ENCODE measurements at places on chromosomes 6 and 20.

- no peak for DNase-seq
Measured at GRCh38 chr6:25105070-25105925, 169.5 kb upstream of the RIPOR2 start.

DNA sequence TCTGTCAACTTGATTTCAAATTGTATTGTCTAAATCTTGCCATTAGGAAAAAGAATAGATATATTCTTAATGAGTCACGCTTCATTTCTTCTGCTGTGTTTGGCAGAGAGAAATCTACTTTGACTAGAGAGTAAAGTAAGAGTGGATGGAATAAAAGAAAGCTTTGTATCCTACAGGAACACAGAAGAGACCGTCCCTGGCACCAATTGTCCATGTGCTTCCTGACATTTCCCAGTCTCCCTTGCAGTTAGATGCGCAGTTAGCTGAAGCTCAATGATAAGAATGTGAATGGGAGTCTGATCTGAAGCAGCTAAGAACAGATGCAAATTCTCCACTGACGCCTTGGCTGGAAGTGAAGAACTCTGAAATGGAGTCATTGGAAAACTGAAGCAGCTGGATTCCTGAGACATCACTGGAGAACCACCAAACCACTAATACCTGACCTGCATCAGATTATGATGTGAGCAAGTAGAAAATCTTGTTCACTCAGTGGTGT, 528.2 kb upstream of the MARCKS start:
- no peak for DNase-seq

- no peak for DNase-seq
Measured at GRCh38 chr6:153980171-153980570, 58.9 kb upstream of the OPRM1 start.

DNA sequence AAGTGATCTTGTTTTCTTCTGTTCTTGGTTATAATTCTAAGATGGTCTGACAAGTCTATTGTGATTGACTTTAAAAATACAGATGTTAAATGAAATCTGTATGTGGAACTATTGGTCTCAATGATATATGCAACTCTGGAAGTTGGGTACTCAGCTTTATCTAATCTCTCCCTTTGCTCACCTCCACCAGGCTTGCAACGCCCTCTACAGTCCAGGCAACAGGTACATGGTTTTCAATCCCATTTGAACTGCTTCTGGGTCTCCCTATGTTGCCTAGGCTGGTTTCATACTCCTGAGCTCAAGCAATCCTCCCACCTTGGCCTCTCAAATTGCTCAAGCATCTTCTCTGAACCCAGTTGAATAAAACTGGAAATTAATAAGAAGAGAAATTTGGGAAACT, 25.6 kb upstream of the HLA-DQB1 start:
- peak; percentile 34 for DNase-seq

DNA sequence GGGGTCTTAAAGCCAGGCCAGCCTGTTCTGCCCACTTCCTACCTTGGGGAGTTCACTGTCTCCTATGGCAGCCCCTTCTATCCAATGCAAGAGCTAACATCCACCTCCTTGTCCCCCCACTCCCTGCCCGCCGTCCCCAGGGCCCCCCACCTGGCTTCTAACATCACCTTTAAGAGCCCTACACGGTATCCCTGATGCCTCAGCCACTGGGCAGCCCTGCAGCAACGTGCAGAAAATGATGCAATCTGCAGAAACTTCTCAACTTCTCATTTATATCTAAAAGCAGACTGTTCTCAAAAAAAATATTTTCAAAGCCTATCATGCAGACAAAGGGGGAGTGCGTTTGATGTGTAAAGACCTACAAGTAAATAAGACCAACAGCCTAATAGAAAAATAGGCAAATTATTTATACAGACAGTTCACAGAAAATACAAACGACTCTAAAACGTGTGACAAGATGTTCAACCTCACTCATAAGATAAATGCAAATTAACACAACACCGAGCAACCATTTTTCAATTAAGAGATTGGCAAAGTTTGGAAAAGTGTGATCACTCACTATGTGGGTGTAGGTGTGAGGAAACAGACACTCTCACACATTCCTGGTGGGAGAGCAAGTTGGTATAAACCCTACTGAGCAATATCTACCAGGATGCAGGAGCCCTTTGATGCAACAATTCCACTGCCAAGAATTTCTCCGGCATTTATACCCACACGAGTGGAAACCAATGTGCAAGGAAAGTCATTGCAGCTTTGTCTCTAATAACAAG, 15.1 kb upstream of the HCK start:
- no peak for DNase-seq

DNA sequence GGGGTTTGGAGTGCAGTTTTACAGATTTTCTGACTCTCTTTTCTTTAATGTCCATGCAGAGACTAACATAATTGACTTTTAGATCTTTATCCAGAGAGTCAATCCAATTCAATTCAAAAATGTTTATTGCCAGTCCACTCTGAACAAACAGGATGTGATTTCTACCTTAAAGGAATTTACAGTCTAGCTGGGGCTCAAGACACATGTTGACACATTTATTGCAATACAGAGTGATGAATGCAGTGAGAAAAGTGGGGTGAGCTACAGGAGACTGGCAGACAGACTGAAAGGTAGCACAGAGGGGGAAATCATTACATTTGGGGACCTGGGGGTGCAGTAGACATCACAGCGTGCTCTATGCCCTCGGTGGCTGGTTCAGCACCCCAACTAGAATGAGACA, 193.9 kb downstream of the SLC24A3 start:
- DNase-seq: no peak

DNA sequence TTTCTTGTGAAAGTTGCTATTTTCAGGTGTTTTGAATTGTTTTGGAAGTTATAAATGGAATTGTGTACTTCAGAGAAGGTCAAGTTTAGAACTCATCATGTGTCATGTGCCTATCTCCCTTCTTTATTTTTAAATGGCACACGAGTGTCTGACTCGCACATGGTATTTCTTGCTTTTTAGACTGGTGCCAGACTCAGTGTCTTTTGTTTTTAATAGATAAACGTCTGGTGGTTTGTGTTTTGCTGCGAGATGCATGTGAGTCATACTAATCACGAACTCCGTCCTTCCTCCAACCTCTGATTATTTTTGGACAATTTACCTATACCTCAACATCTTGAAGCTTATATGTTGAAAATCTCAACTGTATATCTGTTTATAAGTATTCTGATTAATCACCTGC, 292.1 kb downstream of the CDKAL1 start:
- DNase-seq: no peak

GRCh38 chr20:63697357-63697867, 960 bp downstream of the TNFRSF6B start:
- no peak for DNase-seq

All from activated effector memory CD4-positive, alpha-beta T cell treated with Interleukin-2 at 50 U/mL for 16 hours (primary cell).